Neuronal stem cell (in vitro differentiated cells): ENCODE measurements at places on chromosomes 4 and X.

GRCh38 chrX:31353095-31353494 lies 281.3 kb upstream of the FTHL17 start:
- H3K4me1 ChIP-seq = peaks cover 3% of the 10 kb centered on the region
- H3K36me3 ChIP-seq = no peaks in the 10 kb centered on the region
- no peak overlapping the region for H3K27ac ChIP-seq

DNA sequence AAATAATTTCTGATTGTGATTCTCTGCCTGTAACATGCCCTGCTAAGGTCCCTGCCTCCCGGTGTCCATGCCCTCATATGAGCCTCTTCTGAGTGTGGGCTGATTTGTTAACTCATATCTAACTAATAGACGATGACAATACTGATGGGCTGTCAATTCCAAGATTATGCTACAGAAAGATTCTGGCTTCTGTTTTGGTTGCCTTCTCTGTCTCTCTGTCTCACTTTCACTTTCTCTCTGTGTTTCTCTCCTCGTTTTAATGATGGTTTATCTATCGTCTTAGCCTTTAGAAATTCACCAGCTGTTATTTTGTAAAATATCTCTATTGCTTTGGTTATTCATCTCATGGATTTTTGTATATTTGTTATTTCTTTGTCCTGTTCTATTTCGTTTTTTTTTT lies 312.5 kb upstream of the ANXA10 start:
- DNase-seq = no peak
- no peaks in the 10 kb centered on the region for H3K36me3 ChIP-seq
- no peaks in the 10 kb centered on the region for H3K4me1 ChIP-seq
- no peak overlapping the region for H3K4me3 ChIP-seq

DNA sequence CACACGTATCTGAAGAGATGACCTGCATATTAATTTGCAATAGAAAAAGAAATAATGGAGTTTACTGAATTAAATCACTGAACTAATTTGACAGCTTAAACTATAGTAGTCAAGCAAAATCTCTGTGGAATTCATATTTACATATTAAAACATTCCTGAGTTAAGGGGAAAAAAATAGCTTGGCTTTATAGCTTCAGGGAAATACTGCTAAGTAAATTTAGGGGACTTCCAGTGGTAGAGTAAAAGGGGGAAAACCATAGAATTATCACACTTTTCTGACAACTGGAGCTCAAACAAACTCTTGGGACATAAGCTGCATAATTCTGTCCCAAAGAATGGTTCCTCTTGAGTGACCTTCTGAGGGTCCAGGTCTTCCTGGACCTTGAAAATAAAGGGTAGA lies 28.6 kb upstream of the CCNI start:
- no peaks in the 10 kb centered on the region for H3K27me3 ChIP-seq
- H3K36me3 ChIP-seq = no peaks in the 10 kb centered on the region
- H3K4me3 ChIP-seq = no peak overlapping the region

DNA sequence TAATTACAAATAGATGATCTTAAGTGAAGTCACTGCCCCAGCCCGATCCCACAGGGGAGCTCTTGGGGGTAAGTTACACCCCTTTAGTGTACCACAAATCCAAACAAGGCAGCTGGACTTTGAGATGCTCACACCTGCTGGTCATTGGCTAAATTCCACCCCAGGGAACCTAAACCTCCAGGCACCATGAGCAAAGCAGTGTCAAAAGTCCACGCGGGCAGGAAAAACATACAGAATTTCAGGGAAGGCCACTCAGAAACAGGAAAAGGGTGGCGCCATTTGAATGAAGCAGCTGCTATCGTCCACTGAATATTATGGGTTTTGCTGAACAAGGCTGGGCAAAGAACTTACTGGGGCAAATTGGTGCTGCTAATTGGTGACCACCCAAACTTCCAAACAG lies 30.9 kb downstream of the SUPT20HL1 start:
- DNase-seq = no peak
- H3K27ac ChIP-seq = no peak overlapping the region
- no peaks in the 10 kb centered on the region for H3K27me3 ChIP-seq

- H3K27ac ChIP-seq = no peak overlapping the region
- no peak overlapping the region for H3K4me3 ChIP-seq
- DNase-seq = no peak
These were observed 114.0 kb downstream of the CLCN5 start for GRCh38 chrX:50036426-50036825.

GRCh38 chr4:20266215-20267082 lies 14.7 kb downstream of the SLIT2 start:
- H3K36me3 ChIP-seq = peaks cover 83% of the 10 kb centered on the region
- peaks cover 10% of the 10 kb centered on the region for H3K4me1 ChIP-seq
- H3K27ac ChIP-seq = no peak overlapping the region
- no peak overlapping the region for H3K4me3 ChIP-seq

- DNase-seq = no peak
- H3K36me3 ChIP-seq = no peaks in the 10 kb centered on the region
- no peaks in the 10 kb centered on the region for H3K4me1 ChIP-seq
- no peaks in the 10 kb centered on the region for H3K27me3 ChIP-seq
- no peak overlapping the region for H3K4me3 ChIP-seq
These were observed 11.0 kb downstream of the MAGEA4 start for GRCh38 chrX:151923648-151924047.

DNA sequence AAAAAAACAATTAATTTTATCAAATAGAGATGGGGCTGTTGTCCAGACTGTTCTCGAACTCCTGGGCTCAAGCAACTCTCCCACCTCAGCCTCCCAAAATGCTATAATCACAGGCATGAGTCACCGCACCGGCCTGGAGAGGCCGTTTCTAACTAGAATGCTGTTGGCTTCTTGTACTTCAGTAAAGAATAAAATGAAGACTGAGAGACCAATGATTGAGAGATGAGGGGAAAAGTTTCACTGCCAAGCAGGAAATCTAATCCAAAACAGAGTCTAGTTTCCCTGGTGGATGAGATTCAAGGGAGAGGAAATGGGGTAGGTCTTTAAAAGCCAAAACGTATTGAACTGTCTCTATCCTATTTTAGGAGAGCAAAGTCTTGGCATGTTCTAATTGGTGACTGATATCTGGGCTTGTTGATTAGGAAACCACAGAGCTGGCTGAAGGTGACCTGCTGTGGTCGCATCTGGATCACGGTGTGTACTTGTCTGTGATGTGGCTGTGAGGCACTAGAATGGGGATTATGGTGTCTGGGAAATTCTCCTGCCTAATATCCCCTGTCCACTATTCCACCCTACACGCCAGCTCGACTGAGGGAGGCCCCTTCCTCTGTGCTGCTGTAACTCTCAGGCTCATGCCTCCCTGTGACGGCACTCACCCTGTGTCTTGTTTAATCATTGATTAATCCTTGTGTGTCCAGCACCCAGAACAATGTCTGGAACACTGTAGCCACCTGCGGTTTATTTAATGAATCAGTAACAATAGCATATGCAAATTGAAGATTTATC lies 15.0 kb upstream of the TRIM2 start:
- H3K27me3 ChIP-seq = no peaks in the 10 kb centered on the region
- H3K36me3 ChIP-seq = no peaks in the 10 kb centered on the region
- H3K27ac ChIP-seq = no peak overlapping the region
- H3K4me1 ChIP-seq = peaks cover 12% of the 10 kb centered on the region
- no peak overlapping the region for H3K4me3 ChIP-seq

- peaks cover 31% of the 10 kb centered on the region for H3K36me3 ChIP-seq
- no peak for DNase-seq
These were observed 58.2 kb downstream of the TBC1D9 start for GRCh38 chr4:140697709-140698560.

DNA sequence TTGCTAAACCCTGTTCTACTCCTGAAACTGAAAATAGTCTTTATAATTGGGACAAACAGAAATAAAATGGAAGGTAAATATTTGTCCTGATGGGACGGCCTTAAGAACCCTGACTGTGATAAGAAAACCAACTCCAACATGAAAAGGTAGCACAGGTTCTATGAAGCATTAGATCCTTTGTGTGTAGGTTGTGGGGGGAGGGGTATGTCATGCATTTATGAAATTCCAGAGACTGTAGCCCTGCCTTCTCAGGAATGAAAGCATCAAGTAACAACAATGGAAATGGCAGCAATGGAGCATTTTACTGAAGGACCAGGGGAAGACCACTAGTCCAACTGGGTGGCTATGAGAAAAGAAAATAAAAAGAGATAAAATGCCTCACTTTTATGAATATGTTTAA lies 23.9 kb downstream of the CXXC4 start:
- peaks cover 4% of the 10 kb centered on the region for H3K36me3 ChIP-seq
- H3K4me3 ChIP-seq = no peak overlapping the region
- H3K4me1 ChIP-seq = peaks cover 3% of the 10 kb centered on the region
- DNase-seq = no peak
- no peaks in the 10 kb centered on the region for H3K27me3 ChIP-seq

DNA sequence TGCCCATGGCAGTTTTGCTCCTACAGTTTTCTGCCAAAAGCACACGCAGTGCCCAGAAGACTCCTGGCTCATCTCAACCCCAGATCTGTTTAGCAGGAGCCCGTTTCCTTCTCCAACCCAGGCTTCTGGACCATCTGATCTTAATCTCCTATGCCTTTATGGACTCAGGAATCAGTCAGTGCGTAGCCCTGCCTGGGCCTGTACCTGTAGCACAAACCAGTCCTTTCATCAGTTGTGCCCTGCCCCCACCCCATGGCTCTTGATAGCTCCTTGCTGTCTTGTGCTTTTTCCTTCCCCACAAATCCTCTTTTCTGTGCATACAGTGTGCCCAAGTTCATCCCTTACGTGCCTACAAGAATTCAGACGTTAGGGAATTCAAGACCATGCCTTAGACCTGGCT lies 1.5 kb downstream of the ZNF718 start:
- no peak for DNase-seq
- H3K27me3 ChIP-seq = no peaks in the 10 kb centered on the region
- H3K36me3 ChIP-seq = peaks cover 25% of the 10 kb centered on the region
- no peaks in the 10 kb centered on the region for H3K4me1 ChIP-seq
- H3K27ac ChIP-seq = no peak overlapping the region

- DNase-seq = no peak
- H3K4me3 ChIP-seq = no peak overlapping the region
- no peak overlapping the region for H3K27ac ChIP-seq
- H3K27me3 ChIP-seq = no peaks in the 10 kb centered on the region
These were observed 10.1 kb downstream of the SH3D19 start for GRCh38 chr4:151315212-151315886.
